ENCODE measurements at places on chromosomes 6 and 20.
A peak's percentile ranks its signal among the peaks of the same experiment; 100 is the strongest.

DNA sequence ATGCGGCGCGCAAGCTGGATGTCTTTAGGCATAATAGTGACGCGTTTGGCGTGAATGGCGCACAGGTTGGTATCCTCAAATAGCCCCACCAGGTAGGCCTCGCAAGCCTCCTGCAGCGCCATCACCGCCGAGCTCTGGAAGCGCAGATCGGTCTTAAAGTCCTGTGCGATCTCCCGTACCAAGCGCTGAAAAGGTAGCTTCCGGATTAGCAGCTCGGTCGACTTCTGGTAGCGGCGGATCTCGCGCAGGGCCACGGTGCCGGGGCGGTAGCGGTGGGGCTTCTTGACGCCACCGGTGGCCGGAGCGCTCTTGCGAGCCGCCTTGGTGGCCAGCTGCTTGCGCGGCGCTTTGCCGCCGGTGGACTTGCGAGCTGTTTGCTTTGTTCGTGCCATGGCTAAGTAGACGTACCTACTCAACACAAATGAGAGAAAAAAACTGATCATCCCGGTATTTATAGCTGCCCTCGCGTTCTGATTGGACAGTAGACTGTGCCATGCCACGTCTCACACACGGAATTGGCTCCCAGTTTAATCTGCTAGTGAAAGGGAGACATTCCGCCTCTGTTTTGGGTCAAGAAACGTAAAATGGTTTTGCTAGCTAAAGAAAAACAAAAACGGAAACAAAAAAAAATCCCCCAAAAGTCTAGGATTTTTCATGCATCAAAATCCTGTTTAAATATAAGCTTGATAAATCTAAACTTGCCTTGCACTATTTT lies 40.1 kb downstream of the OR2B2 start:
- peak; percentile 99 for DNase-seq

DNA sequence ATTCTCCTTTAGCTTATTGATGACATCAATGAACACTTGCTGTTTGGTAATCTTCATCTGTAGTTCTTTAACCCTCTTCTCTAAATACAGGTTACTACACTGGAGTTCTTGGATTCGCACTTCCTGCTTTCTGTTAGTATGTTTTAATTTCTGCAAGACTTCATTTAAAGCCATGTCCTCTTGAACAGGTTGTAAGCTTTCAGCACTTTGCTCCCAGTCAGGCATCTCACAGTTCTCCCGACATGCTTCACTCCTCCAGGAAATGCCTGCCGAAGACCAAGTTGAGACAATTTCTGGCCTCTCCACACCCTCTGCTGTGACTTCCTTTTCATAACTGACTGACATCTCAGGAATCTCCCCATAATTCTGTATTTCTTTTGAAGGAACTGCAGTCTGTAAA lies 15.8 kb downstream of the CAGE1 start:
- DNase-seq: no peak

DNA sequence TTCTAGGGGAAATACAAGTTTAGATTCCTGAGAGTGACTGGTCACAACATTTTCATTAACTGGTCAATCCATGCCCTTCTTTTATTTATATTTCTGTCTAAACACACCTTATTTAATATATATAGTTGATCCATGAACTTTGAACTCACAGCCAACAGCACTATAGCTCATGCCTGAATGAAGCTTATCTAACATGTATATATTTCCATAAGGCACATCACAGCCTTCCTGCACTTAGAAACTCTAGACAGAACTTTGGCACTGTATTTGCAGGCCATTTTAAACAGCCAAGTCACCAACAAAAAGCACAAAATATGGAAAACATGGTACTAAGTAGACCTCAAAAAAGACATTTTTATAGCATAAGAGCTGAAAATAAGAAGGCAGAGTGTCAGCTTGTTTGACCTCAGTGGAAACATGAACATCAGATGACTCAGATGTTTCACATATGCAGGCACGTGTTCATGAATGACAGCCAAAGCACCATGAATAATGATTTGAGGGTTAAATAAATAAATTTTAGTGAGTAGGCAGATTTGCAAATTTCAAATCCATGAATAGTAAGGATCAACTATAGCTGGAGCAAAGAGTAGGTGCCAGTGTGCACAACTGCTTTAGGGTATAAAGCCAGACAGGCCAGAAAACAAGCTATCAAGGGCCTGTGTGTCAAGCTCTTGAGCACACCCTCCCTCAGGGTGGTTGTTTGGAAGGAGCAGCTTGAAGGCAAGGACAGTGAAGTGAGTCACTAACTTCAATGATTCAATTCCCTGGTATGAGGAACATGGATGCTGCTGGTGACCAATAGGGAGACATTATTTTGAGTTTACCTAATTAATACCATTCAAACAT lies 88.9 kb upstream of the NT5E start:
- peak; percentile 87 for DNase-seq

DNA sequence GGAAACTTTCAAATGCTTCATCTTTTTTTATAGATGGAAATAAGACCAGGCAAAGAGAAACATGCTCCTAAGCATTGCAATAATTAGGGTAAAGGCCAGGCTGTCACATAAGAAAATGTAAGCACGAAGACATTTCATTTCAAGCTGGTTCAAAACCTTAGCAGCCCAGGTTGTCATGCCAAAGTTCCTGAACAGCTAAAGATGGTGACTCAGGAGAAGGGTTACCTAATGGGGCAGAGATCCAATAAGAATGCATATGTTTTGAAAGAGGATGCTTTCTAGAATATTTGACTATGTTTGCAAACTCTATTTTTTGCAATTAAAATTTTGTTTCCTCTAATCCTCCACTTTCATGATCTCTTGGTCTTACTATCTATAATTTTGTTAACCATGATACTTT lies 65.6 kb upstream of the PHACTR2 start:
- no peak for DNase-seq

DNA sequence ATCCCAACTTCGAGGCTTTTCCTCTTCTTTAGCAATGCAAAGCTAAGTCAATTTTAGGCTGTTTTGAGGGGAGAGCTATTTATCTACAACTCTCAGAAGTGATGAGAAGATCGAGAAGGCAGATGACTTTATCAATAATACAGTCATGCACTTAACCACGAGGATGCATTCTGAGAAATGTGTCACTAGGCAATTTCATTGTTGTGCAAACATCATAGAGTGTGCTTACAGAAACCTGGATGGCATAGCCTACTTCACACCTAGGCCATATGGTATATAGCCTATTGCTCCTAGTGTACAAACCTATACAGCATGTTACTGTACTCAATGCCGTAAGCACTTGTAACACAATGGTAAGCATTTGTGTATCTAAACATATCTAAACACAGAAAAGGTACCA lies 66.6 kb downstream of the PRND start:
- DNase-seq: no peak

GRCh38 chr20:51013577-51014330 lies 9.2 kb downstream of the KCNG1 start:
- no peak for DNase-seq

- peak; percentile 65 for DNase-seq
Observed at GRCh38 chr6:56314683-56315523, 67.5 kb upstream of the COL21A1 start.

DNA sequence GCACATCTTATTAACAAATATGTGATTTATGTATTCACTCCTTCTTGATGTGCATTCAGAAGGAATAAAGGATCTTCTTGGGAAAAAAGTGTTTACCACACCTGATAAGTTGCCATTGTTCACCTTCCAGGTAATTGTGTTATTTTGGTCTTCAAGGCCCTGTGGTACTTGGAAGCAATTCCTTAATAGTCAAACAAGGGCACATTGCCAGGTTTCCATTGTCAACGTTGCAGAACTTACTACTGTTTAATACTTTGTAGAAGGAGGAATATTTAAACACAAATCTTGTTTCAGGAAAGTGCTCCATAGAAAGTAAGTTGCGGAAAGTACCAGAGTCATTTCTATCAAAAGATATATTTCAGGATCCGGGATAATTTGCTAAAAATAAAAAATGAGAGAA lies 129.5 kb upstream of the SGK1 start:
- DNase-seq: no peak

- no peak for DNase-seq
Observed at GRCh38 chr6:119716668-119717270, 367.2 kb upstream of the MAN1A1 start.
